ENCODE measurements at places on chromosomes 1 and 21.

DNA sequence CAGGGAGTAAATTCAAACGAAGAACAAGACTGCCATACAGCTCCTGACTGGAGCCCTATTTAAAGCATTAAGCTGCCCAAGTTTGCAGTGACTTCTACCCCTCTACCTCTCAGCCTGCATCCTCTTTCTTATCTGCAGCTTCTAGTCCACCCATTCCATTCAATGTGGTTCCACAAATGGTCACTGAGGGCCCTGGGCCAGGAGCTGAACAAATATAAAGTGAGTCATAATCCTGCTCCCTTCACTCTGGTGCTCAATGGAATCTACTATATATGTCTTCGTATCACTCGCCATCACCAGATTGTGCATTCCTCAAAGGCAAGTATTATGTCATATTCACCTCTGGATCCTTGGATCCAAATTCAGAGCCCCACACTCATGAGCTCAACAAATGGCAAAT lies 398.7 kb downstream of the BRINP2 start:
- no peak for DNase-seq

- no peak for DNase-seq
Measured at GRCh38 chr1:242402956-242403355, 121.5 kb downstream of the PLD5 start.

DNA sequence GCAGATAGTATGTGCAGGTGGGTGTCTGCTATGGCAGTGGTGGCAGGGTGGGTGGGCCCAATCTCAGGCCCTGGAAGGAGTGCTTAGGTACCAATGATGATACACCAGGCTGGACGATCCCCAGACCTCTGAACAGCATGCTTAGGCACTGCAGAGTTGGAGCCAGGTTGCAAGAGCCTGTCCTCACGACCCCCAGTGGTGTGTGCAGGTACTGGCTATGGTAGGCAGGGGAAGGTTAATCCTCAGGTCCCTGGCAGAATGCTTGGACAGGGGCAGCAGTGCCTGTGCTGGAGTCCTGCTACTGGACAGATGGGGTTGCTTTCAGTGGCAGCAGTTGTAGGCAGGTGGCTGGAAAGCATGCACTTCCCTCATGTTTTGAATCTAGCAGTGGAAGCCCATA lies 100.5 kb upstream of the NEK7 start:
- no peak for DNase-seq

DNA sequence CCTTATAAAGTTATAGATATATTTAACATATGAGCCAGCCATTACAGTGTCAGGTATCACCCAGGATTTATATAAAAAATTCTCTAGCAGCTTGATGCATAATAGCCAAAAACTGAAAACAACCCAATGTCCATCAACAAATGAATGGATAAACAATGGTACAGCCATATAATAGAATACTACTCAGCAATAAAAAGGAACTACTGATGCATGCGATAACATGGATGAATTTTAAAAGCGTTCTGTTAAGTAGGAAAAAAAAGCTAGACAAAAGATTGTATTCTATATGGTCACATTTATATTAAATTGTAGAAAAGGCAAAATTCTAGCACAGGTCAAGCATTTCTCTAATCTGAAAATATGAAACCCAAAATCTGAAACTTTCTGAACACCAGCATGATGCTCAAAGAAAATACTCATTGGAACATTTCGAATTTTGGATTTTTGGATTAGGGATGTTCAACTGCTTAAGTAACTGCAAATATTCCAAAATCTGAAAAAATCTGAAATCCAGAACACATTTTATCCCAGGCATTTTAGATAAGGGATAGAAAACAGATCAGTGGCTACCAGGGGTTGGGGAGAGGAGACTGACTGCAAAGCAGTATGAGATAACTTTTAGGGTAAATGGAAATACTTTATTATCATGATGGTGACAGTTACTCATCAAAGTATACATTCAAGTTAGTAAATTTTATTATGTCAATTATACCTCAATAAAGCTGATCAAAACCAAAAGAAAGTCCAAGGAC lies 22.0 kb downstream of the SLC16A1 start:
- DNase-seq: no peak

DNA sequence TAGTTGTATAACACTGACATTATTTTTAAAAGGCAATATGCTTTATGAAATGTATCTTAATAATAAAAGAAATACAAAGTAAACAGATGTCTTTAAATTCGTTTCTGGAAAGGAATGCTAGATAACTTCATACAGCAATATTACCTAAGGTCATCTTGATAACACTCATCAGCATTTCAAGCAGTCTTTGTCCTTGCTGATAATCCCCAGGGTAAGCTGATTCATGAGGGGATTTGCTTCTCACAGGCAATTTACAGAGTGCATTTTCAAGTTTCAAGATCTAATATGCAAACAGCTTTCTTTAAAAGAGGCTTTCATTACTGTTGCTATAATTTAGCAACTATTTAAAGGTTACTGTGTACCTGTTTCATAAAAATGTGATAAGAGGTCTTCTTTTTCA lies 75.2 kb upstream of the NEK2 start:
- DNase-seq: no peak

All from amygdala (tissue), 56 donors.